ENCODE measurements at places on chromosomes 16 and 17.

GRCh38 chr17:8225813-8226535 lies 15.6 kb upstream of the AURKB start:
- no peak for DNase-seq

DNA sequence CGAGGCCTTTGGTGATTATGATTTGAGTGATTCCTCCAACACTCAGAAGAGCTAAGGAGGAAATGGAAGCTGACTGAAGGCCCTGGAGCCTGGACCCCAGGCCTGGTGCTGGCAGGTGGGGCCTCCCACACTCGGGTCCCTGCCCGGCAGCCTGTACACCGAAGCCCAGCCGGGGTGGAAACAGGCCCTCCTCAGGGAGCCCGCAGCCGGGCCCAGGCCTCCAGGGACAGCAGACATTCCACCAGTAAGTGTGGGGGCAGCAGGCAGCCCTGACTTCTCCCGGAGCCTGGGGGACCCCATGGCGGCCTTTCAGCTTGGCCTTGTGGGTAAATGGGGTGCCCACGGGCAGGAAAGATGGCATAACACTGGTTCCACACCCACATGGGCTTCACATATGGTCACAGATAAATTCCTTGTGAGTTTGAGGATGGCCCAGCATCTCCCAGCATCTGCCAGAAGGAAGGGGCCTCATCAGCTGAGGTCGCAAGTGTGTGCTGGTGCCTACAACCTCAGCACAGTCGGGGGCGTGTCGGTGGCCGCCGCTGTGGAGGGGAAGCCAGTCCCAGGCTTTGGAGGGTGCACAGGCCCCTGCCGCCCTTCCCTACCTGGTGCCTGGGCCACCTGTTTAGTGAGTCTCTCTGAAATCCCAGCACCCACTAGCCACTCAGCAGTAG lies 29.2 kb upstream of the SLC38A10 start:
- DNase-seq: no peak

GRCh38 chr17:1746975-1747543 lies 4.4 kb downstream of the SERPINF2 start:
- DNase-seq: no peak

- DNase-seq: no peak
These were observed 5.1 kb upstream of the JPT1 start for GRCh38 chr17:75159196-75160031.

- peak; percentile 56 for DNase-seq
These were observed 72.5 kb upstream of the IRX3 start for GRCh38 chr16:54359081-54359480.

- no peak for DNase-seq
These were observed 53.7 kb downstream of the MAP2K4 start for GRCh38 chr17:12074346-12074745.

- peak; percentile 26 for DNase-seq
These were observed 148.7 kb upstream of the SDK2 start for GRCh38 chr17:73792994-73793393.

DNA sequence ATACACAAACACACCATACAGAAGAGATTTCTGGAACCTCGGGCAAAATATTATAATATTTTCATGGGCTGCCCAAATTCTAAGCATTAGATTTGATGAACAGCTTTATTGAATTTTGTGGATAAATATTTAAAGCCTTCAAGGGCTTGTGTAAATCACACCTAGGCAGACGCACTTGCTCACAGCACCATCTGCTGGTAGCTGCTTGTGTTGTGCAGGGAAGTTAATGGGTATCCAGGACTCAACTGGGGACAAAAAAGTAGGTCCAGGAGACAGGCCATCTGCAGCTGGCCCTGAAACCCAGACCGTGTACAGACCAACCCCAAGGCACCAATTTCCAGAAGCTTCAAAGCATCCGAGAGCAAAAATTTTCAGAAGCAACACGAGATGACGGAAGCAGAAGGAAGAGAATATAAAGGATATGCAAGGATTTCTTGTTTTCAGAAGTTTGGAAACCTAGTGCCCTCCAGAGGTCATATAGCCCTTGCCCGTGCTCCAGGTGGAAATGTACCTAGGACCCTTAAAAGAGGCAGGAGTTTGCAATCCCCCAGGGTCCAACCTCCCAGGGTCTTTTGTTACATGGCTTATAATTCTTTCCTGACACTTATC lies 140.0 kb downstream of the CHD9NB start:
- DNase-seq: no peak

DNA sequence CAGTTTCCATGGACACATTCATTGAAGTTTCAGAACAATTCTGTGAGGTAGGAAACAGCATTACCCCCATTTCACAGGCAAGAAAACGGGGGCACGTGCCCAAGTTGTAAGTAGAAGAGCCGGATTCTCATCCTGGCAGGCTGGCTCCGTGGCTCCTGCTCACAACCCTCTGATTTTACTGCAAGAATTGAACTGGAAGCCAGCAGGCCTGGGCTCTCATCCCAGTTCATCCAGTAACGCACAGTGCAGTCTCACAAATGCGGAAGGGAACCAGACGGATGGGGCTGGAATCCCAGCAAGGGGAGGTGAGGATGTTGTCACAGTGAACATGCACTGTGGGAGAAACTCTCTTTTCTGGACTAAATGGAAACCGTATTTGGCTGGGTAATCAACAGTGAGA lies 40.7 kb upstream of the DOC2B start:
- peak; percentile 73 for DNase-seq

GRCh38 chr17:60933739-60934138 lies 256.1 kb downstream of the BCAS3 start:
- DNase-seq: no peak

DNA sequence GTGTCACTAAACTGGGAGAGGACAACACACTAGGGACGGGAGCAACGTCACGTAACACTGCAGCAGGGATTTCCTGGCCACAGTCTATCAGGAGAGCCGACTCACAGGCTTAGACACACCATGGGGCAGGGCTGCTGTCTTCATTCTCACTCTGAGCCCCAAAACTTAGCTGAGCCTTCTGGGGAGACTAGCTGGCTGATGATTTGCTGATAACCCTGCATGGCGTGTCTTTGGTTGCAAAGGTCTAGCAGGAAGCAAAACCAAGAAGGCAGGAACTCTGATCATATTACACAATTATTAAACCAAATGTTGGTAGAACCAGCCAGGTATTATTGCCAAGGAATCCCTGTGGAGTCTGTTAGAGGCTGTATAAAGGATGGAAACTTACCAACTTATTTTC lies 345.0 kb downstream of the SLC39A11 start:
- no peak for DNase-seq

DNA sequence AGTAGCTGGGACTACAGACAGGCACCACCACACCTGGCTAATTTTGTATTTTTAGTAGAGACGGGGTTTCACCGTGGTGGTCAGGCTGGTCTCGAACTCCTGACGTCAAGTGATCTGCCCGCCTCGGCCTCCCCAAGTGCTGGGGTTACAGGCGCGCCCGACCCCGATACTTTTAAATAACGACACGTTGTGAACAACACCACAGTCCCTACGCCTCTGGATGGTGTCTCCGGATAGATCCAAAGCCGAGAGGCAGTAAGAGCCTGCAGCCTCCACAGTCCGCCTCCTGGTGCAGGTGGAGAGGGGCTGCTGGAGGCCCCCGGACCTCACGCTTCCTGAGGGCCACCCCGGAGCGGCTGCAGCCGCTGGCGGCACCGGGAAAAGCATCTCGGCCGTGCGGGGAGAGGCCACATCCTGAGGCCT lies 741 bp upstream of the TLCD3A start:
- DNase-seq: no peak

- no peak for DNase-seq
These were observed 3.0 kb downstream of the CD79B start for GRCh38 chr17:63928966-63929695.

DNA sequence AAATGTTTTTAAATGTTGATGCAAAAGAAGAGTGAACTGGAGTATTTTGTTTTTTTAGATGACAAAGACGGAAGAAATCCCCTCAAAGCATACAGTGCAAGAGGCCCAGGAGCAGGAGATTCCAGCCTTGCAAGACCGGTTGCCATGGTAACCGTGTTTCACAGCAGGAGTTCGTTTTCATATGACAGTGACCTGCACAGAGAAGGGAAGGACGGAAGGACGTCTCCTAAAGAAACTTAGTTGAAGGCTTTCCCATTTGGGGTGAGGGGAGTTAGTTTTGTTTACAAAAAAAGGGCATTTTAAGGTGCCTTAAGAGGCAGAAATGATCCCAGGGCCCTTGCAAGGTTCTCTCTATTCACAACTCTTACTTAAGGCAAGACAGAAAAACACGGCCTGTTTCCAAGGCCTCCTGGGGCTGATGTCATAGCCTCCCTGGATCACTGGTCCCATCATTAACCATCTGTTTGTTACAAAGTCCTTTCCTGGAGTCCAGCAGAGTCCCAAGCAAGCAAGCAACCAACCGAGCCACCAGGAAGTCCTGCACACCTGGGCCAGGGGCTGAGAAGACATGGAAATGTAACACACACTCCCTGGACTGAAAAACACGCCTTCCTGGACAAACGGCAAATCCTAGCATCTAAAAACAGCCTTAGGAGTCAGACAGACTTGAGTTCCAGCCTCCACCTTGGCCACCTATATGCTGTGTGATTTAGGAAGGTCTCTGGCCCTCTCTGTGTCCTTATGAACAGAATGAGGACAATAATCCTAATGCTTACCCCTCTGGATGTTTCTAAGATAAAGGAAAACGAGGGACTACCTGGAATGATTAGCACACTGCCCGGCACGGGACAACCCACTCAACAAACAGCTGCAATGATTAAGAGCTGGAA lies 30.3 kb upstream of the RPH3AL start:
- no peak for DNase-seq

- DNase-seq: no peak
These were observed 1.2 kb downstream of the PCGF2 start for GRCh38 chr17:38746849-38747462.

Data from cardiac septum (tissue), 1 donor.